ENCODE measurements at places on chromosomes 3 and 15. TPM values are rescaled to one million over a fixed set of nuclear protein-coding genes. Genes with fewer than 3 reads are reported as not detected.

GABRA5 gene
- not detected for total RNA-seq

C3orf49 gene
- not detected for total RNA-seq

SLC27A2 gene
- total RNA-seq: 0.31 TPM

PLA2G4E gene
- 0.45 TPM for total RNA-seq

ZNF774 gene
- 11.3 TPM for total RNA-seq

MME gene
- total RNA-seq: 32.2 TPM

CCR8 gene
- total RNA-seq: not detected

SLC24A5 gene
- not detected for total RNA-seq

P2RY12 gene
- total RNA-seq: not detected

CD200R1 gene
- total RNA-seq: 0.33 TPM

NOX5 gene
- total RNA-seq: 0.05 TPM

DVL3 gene
- total RNA-seq: 66.7 TPM

KLHL40 gene
- not detected for total RNA-seq

GXYLT2 gene
- total RNA-seq: 9.3 TPM

EPHB1 gene
- not detected for total RNA-seq

ZSCAN29 gene
- 26.7 TPM for total RNA-seq

CLDN18 gene
- not detected for total RNA-seq

LYZL4 gene
- not detected for total RNA-seq

ALDH1A3 gene
- total RNA-seq: 284 TPM

ARNT2 gene
- 0.51 TPM for total RNA-seq

GASK1A gene
- 1.1 TPM for total RNA-seq

MINAR1 gene
- 0.50 TPM for total RNA-seq

STAB1 gene
- total RNA-seq: 0.17 TPM

LRRC34 gene
- total RNA-seq: 2.3 TPM

CDC25A gene
- 7.3 TPM for total RNA-seq

ZKSCAN7 gene
- 4.2 TPM for total RNA-seq

GOLGA8N gene
- 3.8 TPM for total RNA-seq

NRROS gene
- total RNA-seq: not detected
